ENCODE measurements at places on chromosomes 16 and 17. TPM values are rescaled to one million over a fixed set of nuclear protein-coding genes. Genes with fewer than 3 reads are reported as not detected.

Gene CSH2
- polyA plus RNA-seq: not detected

DNA sequence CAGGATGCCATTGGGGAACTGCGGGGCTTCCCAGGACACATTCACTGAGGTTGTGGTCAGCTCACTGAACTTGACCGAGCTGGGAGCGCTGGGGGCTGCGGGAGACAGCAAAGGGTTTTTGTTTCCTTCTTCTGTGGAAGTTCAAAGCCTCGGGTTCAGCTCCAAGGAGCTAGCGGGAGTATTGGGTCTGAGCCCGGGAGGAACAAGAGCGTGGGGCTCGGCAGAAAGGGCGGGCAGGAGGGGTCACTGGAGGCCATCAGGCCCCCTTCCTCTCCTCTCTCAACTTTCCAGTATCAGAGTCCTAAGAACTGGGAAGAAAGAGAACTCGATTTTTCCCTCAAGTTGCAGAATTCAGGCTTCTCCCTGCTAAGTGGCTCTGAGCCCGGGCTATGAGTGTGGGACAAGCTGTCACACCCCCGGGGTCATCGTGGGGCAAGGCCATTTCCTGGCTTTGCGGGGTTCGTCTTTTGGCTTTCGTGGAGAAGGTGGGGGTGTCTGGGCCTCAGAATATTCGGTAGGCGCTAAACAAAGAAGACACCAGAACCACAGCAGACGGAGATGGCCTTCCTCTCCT lies 53.6 kb upstream of the CDC42EP4 start:
- no peak for DNase-seq

Gene C17orf67
- polyA plus RNA-seq: 0.50 TPM

DNA sequence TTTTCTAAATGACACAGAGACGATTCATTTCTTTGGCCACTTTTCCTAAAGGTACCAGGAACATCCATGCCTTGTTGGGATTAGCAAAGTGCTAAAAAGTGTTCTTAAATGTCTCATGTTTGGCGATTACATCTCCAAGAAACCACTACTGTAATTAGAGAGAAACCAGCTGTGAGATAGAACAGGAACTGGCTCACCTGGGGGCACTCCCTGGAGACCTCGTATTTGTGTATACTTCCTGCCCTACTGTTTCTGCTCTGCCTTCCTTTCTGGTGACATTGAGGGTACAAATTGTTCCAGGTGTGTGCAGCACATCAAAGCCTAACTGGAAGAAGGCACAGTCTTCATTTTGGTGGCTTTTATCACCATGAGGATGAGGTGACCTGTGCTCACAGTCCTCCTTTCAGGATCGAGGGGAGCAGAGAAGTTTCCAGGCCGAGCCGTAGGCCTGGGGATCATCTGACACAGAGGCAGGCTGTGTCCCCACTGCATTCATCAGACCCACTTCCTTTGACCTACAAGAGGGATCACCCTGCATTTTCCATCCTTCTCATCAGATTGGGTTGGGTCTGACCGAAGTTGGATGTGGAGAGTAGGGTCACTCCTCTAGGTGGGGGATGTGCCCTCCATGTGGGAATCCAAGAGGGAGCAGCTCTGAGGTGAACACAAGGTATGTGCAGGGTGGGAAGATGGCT lies 23.7 kb downstream of the CCL4 start:
- no peak for DNase-seq

DNA sequence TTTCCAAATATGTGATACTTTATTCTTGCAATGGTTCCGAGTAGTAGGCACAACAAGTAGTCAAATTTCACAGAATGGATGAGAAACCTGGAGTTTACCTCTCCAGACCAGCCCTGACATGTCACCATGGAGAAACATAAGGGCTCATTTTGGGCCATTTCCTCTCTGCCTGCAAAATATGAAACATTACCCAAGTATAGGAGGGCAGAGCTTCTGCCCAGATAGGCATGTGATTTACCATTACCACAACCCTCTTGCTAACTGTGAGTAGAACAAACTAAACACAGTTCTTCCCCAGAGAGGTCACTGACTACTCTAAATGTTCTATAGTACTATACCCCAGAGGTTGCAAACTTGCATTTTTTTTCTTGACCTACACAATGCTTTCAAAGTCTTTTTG lies 15.7 kb upstream of the KPNB1 start:
- no peak for DNase-seq

DNA sequence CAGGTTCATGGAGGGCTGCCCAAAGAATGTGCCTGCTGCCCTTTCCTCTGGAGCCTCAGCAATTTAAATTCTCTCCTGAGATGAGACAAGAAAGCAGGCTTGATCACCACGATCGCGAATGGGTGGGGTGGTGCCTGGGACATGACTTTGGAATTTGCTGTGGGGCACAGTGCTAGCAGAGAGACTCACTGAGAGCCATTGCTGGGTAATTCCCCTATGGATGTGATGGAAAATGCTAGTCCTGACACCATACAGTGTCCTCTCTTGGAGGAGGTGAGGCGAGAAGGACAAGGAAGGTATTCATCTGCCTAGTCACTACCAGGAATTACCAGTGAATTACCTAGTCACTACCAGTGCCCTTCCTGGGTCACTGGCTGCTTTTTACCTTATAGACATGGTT lies 15.5 kb downstream of the FAM20A start:
- no peak for DNase-seq

Gene TPPP3
- polyA plus RNA-seq: 0.64 TPM

Gene FOXC2
- 0.63 TPM for polyA plus RNA-seq

DNA sequence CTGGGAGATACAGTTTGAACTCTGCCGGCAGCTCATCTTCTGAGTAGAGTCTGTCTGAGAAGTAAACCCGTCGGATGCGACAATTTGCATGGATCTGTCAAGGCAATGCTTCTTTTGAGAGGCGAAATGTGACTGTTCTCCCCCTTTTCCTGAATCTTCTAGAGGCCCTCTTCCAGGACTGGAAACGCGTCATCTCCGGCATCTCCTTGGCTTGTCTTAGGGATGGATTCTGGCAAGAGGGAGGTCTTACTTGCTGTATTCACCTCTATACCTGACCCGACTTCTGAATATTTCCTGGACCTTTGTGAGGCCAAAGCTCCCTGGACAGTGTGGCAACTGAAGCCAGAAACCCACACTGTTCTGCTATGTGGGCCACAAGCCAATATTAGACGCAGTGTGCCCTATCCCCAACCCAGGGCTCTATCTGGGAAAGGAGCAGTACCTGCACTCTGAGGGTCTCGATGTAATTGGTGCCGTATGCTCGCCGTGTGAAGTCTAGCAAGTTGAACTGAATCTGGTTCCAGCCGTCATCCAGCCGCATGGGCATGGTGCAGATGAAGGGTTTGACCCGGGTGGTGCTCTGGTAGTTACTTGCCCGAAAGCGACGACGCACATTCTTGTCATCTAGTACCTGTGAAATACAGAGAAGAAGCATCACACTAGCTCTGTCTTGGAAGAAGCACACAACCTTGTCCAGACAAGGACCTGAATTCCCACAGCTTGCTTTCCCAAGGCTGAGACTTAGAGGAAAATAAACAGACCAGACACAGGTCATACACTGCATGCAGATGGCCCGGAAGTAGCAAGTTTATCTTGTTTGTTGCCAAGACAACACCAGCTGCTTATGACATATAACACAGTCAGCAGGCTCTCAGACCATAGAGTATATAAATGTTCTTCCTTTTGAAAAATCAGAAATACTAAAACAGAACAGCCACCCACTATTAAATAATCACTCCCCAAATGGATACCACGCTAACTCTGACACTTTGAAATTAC lies 14.1 kb downstream of the CFAP20 start:
- no peak for DNase-seq

DNA sequence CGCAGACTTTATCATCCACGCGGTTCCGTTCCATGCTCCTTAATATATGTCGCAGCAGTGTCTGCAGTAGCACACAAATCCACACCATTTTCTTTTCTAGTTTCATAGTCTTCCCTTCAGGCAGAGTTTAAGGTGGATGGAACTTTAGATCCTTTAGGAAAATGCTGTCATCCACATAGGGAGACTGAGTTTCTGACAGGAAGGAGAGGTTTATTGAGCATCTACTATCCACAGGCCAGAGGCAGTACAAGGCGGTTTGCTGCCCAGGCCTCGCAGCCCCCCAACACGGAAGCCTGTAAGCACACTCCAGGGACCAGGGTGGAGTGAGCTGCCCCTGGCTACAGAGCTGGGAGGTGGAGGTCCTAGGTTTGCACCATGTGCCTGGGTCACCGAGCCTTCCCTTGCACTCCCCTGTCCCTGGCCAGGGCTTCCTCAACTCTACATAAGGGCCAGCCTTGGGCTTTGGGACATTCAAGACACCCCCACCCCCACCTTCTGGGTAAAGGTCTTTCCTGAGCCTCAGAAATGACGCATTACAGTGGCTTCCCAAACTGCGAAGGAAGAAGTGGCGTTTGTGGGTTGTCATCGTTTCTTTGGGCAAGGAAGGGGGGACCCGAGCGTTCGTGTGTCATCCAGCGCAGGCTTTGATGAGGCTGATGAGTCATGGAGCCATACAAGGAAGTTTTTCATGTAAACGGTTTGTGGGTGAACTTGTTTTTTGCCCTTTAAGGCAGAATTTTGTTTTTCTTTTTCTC lies 146.5 kb upstream of the PLCG2 start:
- no peak for DNase-seq

Gene PRCD
- 0.21 TPM for polyA plus RNA-seq
